ENCODE measurements at places on chromosomes 1 and 21. TPM values are rescaled to one million over a fixed set of nuclear protein-coding genes. Genes with fewer than 3 reads are reported as not detected.

GRCh38 chr1:230295367-230295766, 130.8 kb downstream of the PGBD5 start:
- DNase-seq: no peak

DNA sequence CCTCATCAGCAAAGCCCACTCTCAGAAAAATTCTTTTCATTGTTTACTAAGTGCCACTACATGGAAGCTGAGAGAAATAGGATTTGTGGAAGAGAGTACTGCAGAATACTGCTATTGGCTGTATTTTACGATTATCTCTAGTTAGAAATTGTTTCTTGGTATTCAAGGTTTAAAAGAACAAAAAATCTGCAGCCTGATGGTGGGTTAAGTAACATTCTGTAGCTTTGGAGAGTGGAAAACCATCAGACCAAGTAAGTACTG, 27.3 kb downstream of the PTTG1IP start:
- no peak for DNase-seq

GRCh38 chr1:4328402-4329071, 325.9 kb upstream of the AJAP1 start:
- DNase-seq: no peak

GRCh38 chr1:206446688-206447421, 23.4 kb upstream of the IKBKE start:
- DNase-seq: peak; percentile 75

- DNase-seq: no peak
Measured at GRCh38 chr21:44606495-44606894, 5.4 kb upstream of the KRTAP10-8 start.

Gene DNMT3L
- polyA plus RNA-seq: not detected

Gene LCE1A
- not detected for polyA plus RNA-seq

GRCh38 chr1:102879439-102879993, 228.8 kb downstream of the COL11A1 start:
- no peak for DNase-seq

DNA sequence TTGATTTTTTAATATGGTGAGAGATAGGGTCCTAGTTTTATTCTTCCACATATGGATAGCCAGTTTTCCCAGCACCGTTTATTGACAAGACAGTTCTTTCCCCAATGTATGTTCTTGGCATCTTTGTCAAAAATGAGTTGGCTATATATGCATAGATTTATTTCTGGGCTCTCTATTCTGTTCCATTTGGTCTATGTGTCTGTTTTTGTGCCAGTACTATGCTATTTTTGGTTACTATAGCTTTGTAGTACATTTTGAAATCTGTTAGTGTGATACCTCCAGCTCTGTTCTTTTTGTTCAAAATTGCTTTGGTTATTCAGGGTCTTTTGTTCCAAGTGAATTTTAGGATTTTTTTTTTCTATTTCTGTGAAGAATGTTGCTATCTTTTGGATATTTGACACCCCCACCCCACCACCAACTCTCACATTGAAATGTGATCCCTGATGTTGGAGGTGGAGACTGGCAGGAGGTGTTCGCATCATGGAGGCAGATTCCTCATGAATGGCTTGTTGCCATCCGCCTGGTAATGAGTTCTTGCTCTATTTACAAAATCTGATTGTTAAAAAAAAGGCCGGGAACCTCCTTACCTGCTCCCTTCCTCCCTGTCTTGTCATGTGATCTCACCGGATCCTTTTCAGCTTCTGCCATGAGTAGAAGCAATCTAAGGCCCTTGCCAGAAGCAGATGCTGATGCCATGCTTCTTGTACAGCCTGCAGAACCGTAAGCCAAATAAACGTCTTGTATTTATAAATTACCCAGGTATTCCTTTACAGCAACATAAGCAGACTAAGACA, 54.8 kb upstream of the KRTAP19-8 start:
- DNase-seq: no peak

GRCh38 chr21:28337315-28337714, 655.4 kb downstream of the LTN1 start:
- peak; percentile 49 for DNase-seq

DNA sequence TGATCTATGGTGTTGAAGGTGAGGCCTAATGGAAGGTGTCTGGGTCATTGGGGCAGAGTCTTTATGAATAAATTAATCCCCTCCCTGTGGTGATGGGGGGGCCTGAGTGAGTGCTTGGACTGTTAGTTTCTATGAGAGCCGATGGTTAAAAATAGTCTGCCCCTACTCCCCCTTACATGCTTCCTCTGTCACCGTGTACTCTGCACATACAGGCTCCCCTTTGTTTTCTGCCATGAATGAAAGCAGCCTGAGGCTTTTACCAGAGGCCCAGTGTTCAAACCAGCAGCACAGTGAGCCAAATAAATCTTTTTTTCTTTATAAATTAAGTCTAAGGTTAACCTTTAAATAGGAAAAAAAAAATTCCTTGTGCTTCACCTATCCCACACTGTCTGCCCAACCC, 657.0 kb downstream of the AMY1C start:
- DNase-seq: no peak

Gene LCA5L
- polyA plus RNA-seq: 0.51 TPM
